ENCODE measurements at places on chromosomes 4 and X.
A peak's percentile ranks its signal among the peaks of the same experiment; 100 is the strongest.

DNA sequence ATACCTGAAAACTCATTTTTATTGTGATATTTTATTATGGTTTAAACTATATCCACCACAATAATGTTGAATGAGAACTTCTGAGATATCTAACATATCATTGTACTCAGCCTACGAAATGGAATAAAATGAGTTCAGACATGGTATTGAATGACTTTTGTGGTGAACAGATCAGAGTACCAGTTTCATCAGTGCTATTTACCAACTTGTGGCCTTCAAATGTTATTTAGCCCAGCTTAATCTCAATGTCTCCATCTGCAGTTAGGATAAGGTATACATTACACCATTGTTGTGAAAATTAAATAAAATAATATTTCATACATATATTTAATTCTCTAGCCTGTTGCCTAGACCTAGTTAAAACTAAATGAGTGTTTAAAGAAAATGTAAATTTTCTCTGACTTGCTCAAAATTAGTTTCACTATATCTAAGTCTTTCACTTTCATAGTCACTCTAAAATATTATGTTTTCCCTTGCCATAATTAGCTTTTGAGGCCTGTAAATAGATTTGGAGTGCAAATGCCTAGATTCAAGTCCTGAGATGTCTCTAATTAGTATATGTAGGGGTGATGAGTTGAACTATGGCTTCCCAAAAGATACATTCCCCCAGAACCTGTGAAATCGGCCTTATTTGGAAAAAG, 594.2 kb downstream of the STPG2 start:
- DNase-seq: no peak

DNA sequence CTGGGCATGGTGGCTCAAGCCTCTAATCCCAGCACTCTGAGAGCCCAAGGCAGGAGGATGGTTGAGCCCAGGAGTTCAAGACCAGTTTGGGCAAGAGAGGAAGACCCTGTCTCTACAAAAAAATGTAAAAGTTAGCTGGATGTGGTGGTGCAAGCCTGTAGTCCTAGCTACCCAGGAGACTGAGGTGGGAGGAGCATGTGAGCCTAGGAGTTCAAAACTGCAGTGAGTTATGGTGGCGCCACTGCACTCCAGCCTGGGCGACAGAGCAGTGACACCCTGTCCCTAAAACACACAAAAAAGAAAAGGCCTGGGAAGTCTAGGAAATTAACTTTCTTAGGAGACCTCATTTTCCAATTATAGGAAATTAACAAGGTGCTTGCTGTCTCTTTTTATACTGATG, 76.8 kb downstream of the JAKMIP1 start:
- peak; percentile 24 for DNase-seq

DNA sequence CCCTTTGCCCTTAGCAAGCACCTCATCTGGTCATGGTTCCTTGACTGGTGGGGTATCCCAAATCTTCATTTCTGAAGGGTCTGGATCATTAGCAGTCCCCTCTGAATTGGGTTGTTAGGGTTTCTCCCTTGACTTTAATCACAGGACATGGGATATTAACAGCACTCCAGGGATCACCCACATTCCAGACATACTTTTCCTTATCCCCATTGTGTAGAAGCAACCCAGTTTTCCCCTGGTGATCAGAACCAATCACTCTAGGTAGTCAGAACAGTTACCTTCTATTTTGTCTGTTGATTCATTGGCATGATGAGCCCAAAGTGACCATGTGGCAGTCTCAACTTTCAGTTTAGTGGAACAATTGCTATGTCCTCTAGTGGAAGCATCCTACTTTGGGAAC, 29.1 kb upstream of the GRSF1 start:
- no peak for DNase-seq

DNA sequence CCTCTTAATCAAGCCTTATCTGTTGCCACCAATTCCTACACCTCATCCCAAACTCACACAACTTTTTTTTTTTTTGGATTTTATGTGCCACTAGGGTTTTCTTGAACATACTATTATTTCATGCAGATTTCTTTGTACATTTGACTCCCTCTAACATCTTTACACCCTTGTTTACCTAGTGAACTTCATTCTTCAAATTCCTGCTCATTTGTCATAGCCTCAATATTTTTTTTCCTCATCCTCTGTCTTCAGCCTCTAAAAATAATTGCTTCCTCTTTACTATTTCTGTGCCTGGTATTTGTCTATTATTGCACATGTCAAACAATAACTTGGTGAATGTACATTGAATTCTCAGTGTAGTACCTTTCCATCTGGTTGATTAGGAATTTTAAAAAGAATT, 22.0 kb downstream of the NBDY start:
- DNase-seq: no peak

DNA sequence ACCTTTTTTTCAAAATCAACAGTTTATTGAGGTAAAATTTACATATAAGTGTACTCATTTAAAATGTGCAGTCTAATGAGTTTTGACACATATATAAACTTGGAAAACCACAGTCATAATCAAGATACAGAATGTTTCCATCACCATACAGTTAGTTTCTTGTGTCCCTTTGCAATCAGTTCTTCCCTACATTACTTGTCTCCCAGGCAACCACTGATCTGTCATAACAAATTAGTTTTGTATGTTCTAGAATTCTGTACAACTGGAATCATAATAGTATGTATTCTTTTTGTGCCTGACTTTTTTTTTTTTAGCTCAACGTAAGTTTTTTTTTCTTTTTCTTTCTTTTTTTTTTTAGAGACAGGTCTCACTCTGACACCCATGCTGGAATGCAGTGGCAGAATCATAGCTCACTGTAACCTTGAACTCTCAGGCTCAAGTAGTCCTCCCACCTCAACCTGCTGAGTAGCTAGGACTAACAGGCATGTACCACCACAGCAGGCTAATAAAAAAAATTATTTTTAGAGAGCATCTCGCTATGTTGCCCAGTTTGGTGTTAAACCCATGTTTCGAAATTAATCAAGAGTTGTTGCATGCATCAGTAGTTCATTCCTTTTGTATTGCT, 26.9 kb downstream of the ARFIP1 start:
- DNase-seq: no peak

DNA sequence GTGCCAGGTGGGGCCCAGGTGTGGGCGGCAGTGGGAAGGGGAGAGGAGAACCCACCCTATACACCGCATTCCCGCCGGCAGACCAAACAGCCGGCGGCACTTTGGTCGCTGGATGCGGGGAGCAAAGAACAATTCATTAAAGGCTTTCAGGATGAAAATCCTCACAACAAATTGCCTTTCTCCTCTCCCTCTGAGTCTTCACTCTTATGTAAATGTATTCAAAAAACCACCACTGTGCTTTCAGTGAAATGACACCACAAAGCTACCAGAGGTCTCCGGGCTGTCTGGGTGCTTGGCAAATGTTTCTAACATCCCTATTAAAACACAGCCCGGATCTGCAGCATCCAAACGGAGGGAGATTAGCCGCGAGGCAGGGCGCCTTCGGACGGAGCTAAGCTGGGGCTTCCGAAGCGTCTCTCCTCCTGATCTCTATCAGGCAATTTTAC, 171.8 kb upstream of the TBL1X start:
- DNase-seq: no peak

- DNase-seq: no peak
Measured at GRCh38 chr4:85556283-85556682, 81.3 kb downstream of the ARHGAP24 start.

DNA sequence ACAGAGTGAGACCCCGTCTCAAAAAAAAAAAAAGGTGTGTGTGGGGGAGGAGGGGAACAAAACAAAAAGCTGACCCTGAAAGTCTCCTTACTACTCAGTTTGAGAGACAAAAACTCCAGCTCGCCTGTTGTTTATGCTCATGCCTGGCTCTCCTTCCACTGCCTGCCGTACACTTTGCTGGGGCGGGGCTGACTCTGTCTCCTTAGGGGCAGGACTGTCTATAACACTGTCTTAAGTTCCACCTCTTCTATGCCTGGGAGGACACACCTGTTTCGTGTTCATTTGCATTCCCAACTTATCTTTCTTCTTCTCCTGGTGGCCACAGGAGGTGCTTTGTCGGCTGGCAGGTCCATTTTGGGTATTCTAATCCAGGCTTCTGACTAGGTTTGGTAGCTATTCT, 81.4 kb downstream of the MTNR1A start:
- no peak for DNase-seq

GRCh38 chrX:10166731-10167151, 10.0 kb downstream of the CLCN4 start:
- DNase-seq: no peak

DNA sequence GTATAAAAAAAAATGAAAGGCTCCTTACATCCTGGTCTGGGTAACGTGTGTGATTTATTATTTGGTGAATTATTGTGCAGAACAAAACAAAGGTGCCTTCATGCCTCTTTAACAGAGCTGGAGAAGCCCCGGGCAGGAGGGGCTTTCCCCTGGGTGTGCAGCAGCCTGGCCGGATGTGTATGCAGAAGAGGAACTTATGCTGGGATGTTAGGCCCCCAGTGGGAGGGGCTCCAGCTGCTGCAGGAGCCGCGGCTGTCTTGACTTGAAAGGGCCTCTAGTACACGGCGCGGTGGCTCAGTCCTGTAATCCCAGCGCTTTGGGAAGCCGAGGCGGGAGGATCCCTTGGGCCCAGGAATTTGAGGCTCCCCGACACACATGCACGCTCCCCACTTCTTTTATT, 16.0 kb downstream of the CCNQ start:
- DNase-seq: no peak

DNA sequence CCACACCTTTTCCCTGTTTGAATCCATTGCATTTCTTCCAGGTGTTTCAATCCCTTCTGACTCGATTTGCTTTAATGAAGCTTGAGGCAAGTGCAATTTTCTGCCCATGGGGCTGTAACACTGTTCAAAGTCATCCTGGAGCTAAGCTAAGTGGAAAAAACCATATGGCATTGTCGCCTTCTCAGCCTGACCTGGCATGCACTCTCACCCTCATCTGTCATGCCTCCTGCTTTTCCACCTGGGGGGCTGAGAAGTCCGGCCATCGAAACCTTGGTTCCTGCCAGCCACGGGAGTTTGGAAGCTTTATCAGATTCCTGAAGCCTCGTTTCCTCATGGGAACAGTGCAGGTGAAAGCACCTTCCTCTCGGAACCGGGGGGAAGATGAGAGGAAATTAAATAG, 38.2 kb downstream of the WFS1 start:
- DNase-seq: no peak

DNA sequence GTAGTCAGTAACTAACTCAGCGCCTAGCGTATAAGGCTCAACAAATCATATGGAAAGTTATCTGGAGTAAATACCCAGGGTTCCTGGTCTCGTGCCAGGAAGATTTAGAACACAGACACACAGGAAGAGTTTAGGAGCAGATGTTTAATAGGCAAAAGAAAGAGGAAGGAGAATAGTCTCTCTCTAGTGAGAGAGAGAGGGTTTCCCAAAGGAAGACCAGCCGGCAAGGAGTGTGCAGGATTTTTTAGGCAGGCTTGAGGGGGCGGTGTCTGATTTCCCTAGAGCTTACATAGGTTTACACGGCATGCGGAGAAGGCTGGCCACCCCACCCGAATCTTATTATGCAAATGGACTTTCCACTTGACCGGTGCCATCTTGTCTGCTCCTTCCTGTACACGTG, 284.0 kb upstream of the FRG1 start:
- no peak for DNase-seq

DNA sequence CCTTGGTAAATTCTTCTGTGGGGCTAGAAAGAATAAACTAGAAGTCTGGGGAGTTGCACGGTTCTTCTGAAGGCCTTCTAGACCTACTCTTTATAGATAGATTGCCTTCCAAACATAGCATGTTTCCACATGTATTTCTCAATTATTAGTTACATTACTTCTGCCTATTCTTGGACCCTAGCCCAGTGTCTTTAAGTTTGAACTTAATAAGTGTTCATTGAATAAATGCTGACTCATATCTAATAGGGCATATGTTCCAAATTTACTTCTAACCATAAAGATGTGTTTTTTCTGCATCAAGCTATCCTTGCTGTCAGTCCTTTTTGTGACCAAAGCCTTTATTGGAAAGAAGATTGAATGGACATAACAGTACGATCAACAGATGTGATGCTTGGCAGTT, 503.6 kb upstream of the ZFP42 start:
- no peak for DNase-seq

DNA sequence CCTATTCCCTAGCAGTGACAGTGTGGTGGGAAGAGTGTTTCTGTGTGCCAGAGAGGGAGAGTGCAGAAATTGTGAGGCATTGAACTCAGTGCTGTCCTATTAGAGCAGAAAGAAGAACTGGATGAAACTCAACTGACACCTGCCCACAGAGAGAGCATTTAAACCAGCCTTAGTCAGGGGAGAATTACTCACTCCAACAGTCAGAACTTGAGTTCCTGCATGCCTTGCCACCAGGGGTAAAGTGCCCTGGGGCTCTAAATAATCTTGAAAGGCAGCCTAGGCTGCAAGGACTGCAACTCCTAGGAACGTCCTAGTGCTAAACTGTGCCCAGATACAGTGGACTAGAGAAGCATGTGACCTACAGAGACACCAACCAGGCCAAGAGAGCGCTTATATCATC, 12.8 kb downstream of the CYSLTR1 start:
- DNase-seq: no peak

DNA sequence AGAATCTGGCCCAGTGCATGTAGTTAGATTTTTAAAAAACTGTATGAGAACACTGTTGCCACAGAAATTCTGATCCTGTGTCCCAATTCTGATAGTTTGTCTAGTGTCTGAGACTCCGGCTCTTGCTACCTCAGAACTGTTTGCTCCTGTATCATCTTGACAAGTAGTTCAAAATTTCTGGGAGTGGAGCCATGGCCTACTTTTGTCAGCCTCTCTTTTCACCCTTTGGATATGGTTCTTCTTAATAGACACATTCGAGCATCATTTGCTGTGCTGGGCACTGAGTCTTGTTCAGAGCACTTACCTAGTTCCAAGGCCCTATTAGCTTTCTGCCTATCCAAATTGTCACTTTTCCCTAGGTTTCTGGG, 46.9 kb downstream of the ATP10D start:
- no peak for DNase-seq

- DNase-seq: no peak
Measured at GRCh38 chrX:20046864-20047263, 56.0 kb upstream of the BCLAF3 start.

DNA sequence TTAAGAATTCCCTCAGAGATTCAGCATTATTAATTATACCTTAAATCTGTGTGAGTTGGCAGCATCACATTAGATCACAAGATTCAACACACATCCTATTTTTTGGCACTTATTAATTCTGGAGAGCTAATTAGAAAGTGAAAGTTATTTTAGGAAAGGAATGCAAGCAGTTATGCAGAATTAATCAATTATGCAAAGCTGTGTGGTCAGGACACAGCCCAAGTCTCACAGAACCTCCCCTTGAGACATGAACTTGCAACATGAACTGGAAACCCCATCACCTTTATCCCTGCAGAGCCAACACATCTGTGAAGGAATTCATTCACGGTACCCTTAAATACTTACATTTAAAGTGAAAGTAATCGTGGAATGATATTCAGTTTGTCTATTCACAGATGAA, 80.5 kb downstream of the TSPAN5 start:
- DNase-seq: no peak
